ENCODE measurements at places on chromosomes 6 and 20. TPM values are rescaled to one million over a fixed set of nuclear protein-coding genes. Genes with fewer than 3 reads are reported as not detected.

NCOA5 gene
- 12.3 TPM for total RNA-seq

KCNQ5 gene
- not detected for total RNA-seq

TMEM244 gene
- not detected for total RNA-seq

- no peak for DNase-seq
Measured at GRCh38 chr6:150580489-150580888, 19.2 kb upstream of the PLEKHG1 start.

GRCh38 chr6:47405273-47405672 lies 72.3 kb upstream of the CD2AP start:
- no peak for DNase-seq

GRCh38 chr6:148831064-148831463 lies 84.2 kb downstream of the UST start:
- DNase-seq = no peak

- DNase-seq = no peak
Measured at GRCh38 chr6:114735025-114735735, 392.4 kb upstream of the HS3ST5 start.

DNA sequence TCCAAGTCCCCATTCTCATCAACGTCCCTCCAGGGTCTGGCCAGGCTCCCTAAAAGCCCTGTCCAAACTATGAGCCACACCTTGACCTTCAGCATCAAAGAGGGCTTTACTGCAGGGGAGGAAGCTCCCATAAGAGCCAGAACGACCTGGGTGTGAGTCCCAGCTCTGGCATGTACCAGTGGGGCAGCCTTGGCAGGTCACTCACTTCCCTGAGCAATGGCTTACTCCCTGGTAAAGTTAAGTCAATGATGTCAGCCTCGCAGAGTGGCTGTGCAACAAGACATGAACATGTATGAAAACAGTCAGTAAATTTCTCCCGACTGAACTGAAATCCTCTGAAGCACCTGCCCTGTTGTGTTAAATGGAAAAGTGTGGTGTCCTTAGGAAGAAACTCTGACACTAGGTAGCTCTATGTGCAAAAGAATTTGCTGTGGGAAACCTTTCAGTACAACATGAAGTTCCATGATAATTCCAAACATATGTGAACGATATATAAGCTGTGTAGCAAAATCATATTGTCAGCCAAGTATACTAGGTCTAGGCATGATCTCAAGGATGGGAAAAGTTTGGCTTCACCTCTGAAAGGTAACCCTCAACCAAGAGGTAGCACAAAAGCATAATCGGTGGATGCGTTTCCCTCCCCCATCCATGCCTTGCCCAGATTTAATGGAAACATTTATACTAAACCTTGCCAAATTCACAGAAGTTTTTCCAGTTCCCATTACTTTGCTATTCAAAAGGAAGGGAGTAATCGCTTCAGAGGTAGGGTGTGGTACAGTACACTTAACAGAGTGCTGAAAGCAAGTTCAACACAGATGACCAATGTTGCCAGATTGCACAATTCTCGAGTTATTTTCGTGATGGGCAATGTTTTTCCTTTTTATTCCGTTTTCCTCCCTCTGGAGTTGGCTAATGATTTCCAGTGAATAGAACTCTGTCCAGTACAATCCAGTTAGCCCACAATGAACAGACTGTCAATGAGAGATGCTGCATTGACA lies 49.0 kb upstream of the RANBP9 start:
- no peak for DNase-seq

DNA sequence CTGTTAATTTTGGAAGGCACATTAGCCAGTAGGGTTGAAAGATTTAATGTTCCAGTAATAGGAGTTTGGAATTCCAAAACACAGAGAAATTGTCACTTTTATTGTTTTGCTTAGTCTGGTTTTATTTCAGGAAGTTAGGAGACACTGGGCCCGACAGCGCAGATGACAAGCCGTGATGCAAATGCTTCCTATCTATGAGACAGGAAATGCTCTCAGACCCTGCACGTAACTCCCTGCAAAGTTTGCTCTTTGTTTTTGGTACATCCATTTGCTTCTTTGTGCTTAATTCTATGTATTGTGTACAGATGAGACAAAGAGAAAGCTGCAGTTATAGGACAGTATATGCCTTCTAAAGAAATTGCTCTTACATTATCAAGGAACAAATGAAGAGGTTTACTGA lies 201.6 kb upstream of the SGK1 start:
- DNase-seq = no peak

GRCh38 chr6:158521759-158522158 lies 38.1 kb upstream of the TMEM181 start:
- no peak for DNase-seq

ATAT1 gene
- 4.3 TPM for total RNA-seq

DNA sequence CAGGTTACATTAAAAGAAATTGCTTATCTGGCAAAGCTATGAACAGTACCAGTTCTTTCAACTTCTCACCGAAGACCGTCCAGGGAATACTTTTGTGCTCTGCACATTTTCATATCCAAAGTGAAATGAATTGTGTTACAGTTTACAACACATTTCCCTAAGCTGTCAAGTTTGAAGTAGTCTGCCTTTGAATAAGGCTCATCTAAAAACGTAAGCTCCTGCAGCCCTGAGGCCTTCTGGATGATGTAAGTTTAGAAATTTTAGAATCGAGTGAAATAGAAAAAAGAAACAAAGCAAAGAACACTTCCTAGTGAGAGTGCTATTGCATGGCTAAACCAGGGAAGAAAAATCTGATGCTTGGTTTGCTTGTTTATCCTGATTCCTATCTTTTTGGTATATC lies 653.8 kb downstream of the MMUT start:
- DNase-seq = no peak

DNA sequence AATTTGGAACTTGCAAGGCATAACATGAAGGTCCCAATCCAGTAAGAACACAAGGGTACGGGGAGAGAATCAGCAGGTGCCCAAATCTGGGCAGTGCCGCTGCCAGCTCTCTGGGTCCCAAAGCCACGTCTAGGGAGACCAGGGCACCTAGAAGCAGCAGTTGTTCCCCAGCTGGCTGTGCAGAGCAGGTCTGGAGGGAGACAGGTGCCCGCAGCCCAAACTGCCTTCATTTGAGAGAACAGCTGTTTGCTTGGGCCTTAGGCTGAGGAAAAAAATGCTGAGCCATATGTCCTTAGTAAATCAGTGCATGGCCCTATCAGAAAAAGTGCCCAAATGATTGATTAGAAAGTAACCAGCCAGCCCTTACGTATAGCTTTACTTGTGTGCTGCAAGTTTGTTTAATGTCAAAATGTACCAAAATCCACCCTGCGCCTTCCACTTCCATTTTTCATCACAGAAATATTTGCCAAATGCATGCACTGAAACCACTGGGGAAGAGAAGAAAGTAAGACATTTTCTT lies 9.1 kb upstream of the PRELID3B start:
- DNase-seq = no peak

CENPQ gene
- 3.4 TPM for total RNA-seq

- DNase-seq = no peak
Measured at GRCh38 chr6:112296694-112297093, 42.3 kb upstream of the LAMA4 start.

E2F1 gene
- 2.3 TPM for total RNA-seq

LGSN gene
- not detected for total RNA-seq

APOM gene
- total RNA-seq = 1.4 TPM

MAP3K7 gene
- 23.9 TPM for total RNA-seq

Data from cardiac septum (tissue), 1 donor.